ENCODE measurements at places on chromosomes 2 and 18.

GRCh38 chr2:127678991-127679390 lies 3.7 kb upstream of the LIMS2 start:
- DNase-seq = no peak
- H3K4me3 ChIP-seq = no peak overlapping the region
- no peaks in the 10 kb centered on the region for H3K36me3 ChIP-seq
- no peak overlapping the region for H3K27ac ChIP-seq
- H3K4me1 ChIP-seq = peaks cover 15% of the 10 kb centered on the region

DNA sequence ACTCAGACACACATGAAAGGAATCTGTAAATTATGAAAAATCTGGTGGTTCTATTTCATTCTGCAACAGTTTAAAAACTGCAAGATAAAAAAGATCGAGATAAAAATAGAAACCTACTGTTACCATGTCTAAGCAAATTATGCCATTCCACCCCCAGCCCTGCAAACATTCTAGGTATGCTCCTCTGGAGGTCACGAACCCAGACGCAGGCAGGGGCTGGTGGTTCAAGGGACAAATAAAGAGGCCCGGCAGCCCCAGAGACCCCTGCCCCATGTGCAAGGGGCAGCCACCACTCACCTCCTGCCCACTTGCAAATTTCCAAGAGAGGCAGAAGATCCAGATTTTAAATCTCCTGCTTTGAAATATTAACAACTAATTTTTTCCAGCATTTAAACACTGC lies 210.5 kb downstream of the ANAPC1 start:
- DNase-seq = no peak
- H3K4me3 ChIP-seq = no peak overlapping the region
- peak overlapping the region; percentile 95 for H3K27ac ChIP-seq
- no peaks in the 10 kb centered on the region for H3K36me3 ChIP-seq
- peaks cover 38% of the 10 kb centered on the region for H3K4me1 ChIP-seq

GRCh38 chr2:31987454-31988220 lies 23.2 kb downstream of the MEMO1 start:
- H3K4me1 ChIP-seq = peaks cover 5% of the 10 kb centered on the region
- peak; percentile 44 for DNase-seq
- no peaks in the 10 kb centered on the region for H3K36me3 ChIP-seq
- no peak overlapping the region for H3K4me3 ChIP-seq
- no peak overlapping the region for H3K27ac ChIP-seq
- H3K27me3 ChIP-seq = no peaks in the 10 kb centered on the region

DNA sequence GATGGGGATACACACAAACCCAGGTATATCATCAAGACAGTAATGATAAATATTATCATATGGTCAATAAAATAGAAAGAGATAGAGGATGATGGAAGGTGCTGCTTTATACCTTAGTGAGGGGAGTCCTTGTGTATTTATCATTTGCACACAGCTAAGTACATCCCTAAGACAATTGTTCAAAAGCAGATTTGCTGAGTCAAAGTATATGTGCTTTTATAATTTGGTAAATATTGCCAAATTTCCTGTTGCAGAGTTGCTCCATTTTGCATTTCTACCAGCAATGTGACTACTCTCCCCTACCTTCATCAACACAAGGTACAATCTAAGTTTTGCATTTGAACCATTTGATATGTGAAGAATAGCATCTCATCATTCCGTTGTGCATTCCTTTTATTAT lies 22.6 kb upstream of the PLEK start:
- H3K4me1 ChIP-seq = no peaks in the 10 kb centered on the region
- DNase-seq = no peak
- no peak overlapping the region for H3K27ac ChIP-seq
- peaks cover 14% of the 10 kb centered on the region for H3K27me3 ChIP-seq

- H3K27me3 ChIP-seq = no peaks in the 10 kb centered on the region
- no peak overlapping the region for H3K4me3 ChIP-seq
- H3K4me1 ChIP-seq = peaks cover 3% of the 10 kb centered on the region
- no peaks in the 10 kb centered on the region for H3K36me3 ChIP-seq
- DNase-seq = no peak
Observed at GRCh38 chr2:234797566-234798250, 154.1 kb upstream of the SH3BP4 start.

- no peaks in the 10 kb centered on the region for H3K4me1 ChIP-seq
- no peak overlapping the region for H3K27ac ChIP-seq
- H3K27me3 ChIP-seq = no peaks in the 10 kb centered on the region
- H3K36me3 ChIP-seq = no peaks in the 10 kb centered on the region
Observed at GRCh38 chr2:176997074-176997791, 215.4 kb upstream of the HNRNPA3 start.

DNA sequence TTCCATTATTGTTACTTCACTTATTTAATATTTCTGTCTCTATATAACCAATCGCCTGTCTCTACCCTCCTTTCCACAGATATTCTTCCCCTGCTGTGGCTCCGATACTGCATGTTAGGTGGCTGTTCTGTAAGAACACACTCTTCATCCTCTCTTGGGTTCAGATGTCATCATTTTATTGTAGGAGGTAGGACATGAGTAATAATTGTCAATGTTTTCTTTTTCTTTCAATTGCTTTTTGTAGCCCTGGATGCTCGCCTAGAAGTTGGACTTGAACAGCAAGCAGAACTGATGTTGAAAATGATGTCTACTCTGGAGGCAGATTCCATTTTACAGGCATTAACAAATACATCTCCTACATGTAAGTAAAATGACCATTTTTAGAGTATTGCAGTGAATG lies 128.6 kb downstream of the BIRC6 start:
- no peak overlapping the region for H3K27ac ChIP-seq
- no peak for DNase-seq
- H3K4me1 ChIP-seq = no peaks in the 10 kb centered on the region
- H3K4me3 ChIP-seq = no peak overlapping the region

DNA sequence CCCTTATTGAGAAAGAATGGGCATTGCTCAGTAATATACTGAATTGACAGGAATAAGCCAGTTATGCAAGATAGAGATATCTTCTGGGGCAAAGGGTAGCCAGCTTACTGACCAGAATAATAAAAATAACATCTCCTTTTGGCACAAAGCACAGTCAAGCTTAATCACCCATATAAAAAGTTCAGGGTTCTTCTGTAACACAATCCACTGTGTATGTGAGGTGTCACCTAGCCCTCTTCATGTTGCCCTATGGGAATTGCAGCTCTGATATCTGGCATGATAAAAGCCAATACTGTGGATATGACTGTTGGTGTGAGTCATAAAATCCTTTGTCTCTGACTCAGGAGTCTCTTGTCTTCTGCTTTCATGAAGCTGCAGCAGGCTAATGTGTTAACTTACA lies 90.8 kb downstream of the DSEL start:
- no peaks in the 10 kb centered on the region for H3K4me1 ChIP-seq
- H3K4me3 ChIP-seq = no peak overlapping the region
- DNase-seq = peak; percentile 78
- no peaks in the 10 kb centered on the region for H3K27me3 ChIP-seq
- H3K36me3 ChIP-seq = no peaks in the 10 kb centered on the region

DNA sequence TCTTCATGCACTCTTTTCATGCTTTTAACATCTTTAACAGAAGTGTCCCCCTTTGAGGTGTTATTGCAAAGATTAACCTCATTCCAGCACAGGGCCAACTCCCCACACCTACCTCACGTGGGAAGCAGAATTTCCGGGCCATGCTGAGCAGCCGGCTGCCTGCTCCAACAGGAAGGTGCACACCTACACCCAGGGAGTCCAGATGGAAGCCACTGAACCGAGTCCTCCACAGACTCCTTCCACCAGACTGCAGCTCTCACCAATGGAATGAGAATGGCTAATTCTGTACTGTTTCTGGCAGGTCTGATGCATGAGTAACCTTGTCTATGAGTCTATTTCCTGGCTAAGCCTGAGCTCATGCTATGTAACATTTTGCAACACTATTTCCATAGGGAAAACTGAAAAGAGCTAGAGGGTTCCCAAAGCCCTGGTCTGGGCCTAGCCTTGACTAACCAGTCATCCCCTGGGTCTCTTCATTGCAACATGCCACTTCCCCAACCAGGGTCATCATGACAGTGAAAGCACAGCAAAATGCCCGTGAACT lies 11.0 kb downstream of the ERFE start:
- no peak overlapping the region for H3K27ac ChIP-seq
- no peaks in the 10 kb centered on the region for H3K4me1 ChIP-seq
- H3K4me3 ChIP-seq = no peak overlapping the region

- no peak overlapping the region for H3K27ac ChIP-seq
- peak; percentile 62 for DNase-seq
- no peaks in the 10 kb centered on the region for H3K4me1 ChIP-seq
- H3K36me3 ChIP-seq = peaks cover 11% of the 10 kb centered on the region
- no peak overlapping the region for H3K4me3 ChIP-seq
- no peaks in the 10 kb centered on the region for H3K27me3 ChIP-seq
Observed at GRCh38 chr18:36724591-36725001, 104.2 kb downstream of the TPGS2 start.

- H3K27me3 ChIP-seq = no peaks in the 10 kb centered on the region
- peaks cover 18% of the 10 kb centered on the region for H3K36me3 ChIP-seq
- peaks cover 54% of the 10 kb centered on the region for H3K4me1 ChIP-seq
- no peak for DNase-seq
- H3K27ac ChIP-seq = peak overlapping the region; percentile 53
Observed at GRCh38 chr18:36625386-36625785, 203.4 kb downstream of the TPGS2 start.

- no peaks in the 10 kb centered on the region for H3K27me3 ChIP-seq
- H3K36me3 ChIP-seq = no peaks in the 10 kb centered on the region
- H3K27ac ChIP-seq = no peak overlapping the region
- peaks cover 12% of the 10 kb centered on the region for H3K4me1 ChIP-seq
- DNase-seq = no peak
Observed at GRCh38 chr2:188345020-188345419, 53.3 kb downstream of the GULP1 start.

- H3K27ac ChIP-seq = no peak overlapping the region
Observed at GRCh38 chr18:45423659-45424058, 191.6 kb upstream of the SLC14A2 start.

- no peak overlapping the region for H3K27ac ChIP-seq
- no peaks in the 10 kb centered on the region for H3K36me3 ChIP-seq
- H3K4me3 ChIP-seq = no peak overlapping the region
- H3K4me1 ChIP-seq = peaks cover 34% of the 10 kb centered on the region
Observed at GRCh38 chr2:127080226-127080937, 26.6 kb downstream of the BIN1 start.

DNA sequence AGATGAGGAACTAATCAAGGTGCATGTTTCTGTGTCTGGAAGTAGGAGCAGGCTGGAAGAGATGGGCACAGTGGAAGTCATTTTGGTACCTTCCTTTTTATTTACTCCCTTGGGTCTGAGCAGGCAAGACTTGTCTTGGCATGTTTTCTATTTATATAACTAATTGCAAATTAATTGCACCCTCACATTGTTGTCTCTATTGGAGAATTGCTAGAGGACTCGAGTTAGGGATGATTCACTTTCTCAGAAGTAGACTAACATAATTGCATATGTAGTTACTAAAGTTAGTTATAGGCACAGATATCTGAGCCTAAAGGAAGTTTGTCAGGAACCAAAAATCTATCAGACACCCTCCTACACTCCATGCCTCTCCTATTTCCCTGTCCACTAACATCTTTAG lies 92.8 kb upstream of the NRP2 start:
- no peak overlapping the region for H3K27ac ChIP-seq
- peaks cover 15% of the 10 kb centered on the region for H3K4me1 ChIP-seq
- no peak overlapping the region for H3K4me3 ChIP-seq
- H3K27me3 ChIP-seq = no peaks in the 10 kb centered on the region
- no peak for DNase-seq

- no peak for DNase-seq
- no peaks in the 10 kb centered on the region for H3K4me1 ChIP-seq
- no peaks in the 10 kb centered on the region for H3K27me3 ChIP-seq
Observed at GRCh38 chr2:33607251-33607721, 8.2 kb upstream of the FAM98A start.

DNA sequence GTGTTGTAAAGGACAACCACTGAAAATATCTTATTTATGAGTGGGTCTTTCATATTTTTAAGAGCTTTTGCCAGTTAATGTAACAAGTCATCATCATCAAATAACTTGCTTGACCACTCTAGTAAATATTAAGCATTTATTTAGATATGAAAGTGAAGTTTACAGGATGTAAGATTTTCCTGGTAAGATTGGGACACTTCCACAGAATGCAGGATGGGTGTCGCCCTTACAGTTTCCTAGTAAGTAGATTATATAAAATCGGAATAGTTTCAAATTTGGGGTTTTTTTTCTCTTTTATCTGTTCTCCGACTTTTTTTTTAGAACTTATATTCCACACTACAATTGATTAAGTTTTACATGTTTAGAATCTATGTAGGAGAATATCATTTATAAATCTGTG lies 14.8 kb upstream of the SLC40A1 start:
- peaks cover 42% of the 10 kb centered on the region for H3K27me3 ChIP-seq
- no peaks in the 10 kb centered on the region for H3K4me1 ChIP-seq
- no peak for DNase-seq
- H3K4me3 ChIP-seq = no peak overlapping the region
- H3K36me3 ChIP-seq = no peaks in the 10 kb centered on the region

GRCh38 chr2:148666555-148666954 lies 22.0 kb downstream of the EPC2 start:
- no peaks in the 10 kb centered on the region for H3K27me3 ChIP-seq
- H3K4me3 ChIP-seq = no peak overlapping the region
- H3K4me1 ChIP-seq = no peaks in the 10 kb centered on the region
- no peak overlapping the region for H3K27ac ChIP-seq

All from cardiac muscle cell (in vitro differentiated cells and primary cell).